ENCODE measurements at places on chromosomes 4 and X.

GRCh38 chrX:154460326-154460725 lies 2.2 kb downstream of the PLXNA3 start:
- peaks cover 10% of the 10 kb centered on the region for H3K4me1 ChIP-seq
- peak overlapping the region; percentile 80 for H3K4me3 ChIP-seq
- DNase-seq: no peak
- peaks cover 42% of the 10 kb centered on the region for H3K36me3 ChIP-seq
- H3K27me3 ChIP-seq: no peaks in the 10 kb centered on the region

- H3K4me1 ChIP-seq: no peaks in the 10 kb centered on the region
- H3K27ac ChIP-seq: no peak overlapping the region
- H3K4me3 ChIP-seq: no peak overlapping the region
- H3K36me3 ChIP-seq: no peaks in the 10 kb centered on the region
- H3K27me3 ChIP-seq: no peaks in the 10 kb centered on the region
Measured at GRCh38 chr4:53932796-53933610, 131.4 kb downstream of the CHIC2 start.

DNA sequence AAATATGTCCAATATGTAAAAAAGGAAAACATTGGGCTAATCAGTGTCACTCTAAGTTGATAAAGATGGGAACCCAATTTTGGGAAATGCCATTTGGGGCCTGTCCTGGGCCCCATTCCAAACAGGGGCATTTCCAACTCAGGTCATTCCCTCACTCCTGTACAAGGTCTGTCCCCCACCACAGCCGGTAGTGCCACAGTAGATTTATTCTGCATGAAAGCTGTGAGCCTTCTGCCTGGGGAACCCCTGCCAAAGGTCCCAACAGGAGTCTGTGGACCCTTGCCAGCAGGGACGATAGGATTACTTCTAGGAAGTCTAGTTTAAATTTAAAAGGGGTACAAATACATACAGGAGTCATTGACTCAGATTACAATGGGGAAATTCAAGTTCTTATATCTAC lies 317.6 kb upstream of the GNPDA2 start:
- DNase-seq: no peak
- no peaks in the 10 kb centered on the region for H3K27me3 ChIP-seq
- no peak overlapping the region for H3K4me3 ChIP-seq
- no peaks in the 10 kb centered on the region for H3K4me1 ChIP-seq
- no peaks in the 10 kb centered on the region for H3K36me3 ChIP-seq
- H3K27ac ChIP-seq: no peak overlapping the region

DNA sequence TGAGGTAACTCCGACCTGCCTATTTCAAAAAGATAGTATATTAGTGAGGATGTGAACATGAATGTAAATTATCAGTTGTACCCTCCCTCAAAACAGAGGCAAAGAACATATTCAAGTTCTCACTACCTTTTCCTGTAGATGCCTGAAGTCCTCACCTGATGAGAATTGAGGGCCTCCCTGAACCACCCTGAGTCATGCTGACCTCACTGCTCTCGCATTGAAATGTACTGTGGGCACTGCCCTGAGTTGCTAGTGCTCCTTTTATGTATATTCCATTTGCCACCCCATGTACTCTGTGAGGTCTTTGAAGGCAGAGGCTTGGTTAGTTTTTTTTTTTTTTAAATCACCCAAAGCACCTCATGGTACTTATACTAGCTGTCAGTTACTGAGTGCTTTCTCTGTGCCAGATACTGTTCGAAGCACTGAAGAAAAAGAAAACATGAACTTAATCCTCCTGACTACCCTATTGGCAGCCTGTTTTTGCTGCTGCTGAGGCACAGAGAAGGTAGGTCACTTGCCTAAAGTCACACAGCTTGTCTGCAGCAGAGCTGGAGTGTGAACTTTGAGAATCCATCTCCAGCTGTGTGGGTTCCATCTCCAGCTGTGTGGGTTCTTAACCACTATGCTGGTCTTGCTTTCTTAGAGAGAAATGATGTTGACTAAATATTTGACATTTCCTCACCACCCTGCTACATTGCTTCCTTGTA lies 253.1 kb upstream of the GPC4 start:
- no peak overlapping the region for H3K27ac ChIP-seq
- DNase-seq: no peak
- no peak overlapping the region for H3K4me3 ChIP-seq
- H3K36me3 ChIP-seq: no peaks in the 10 kb centered on the region
- H3K27me3 ChIP-seq: no peaks in the 10 kb centered on the region
- no peaks in the 10 kb centered on the region for H3K4me1 ChIP-seq

GRCh38 chr4:123536225-123536624 lies 139.6 kb downstream of the SPRY1 start:
- H3K27me3 ChIP-seq: no peaks in the 10 kb centered on the region
- no peaks in the 10 kb centered on the region for H3K36me3 ChIP-seq
- DNase-seq: no peak
- H3K4me3 ChIP-seq: no peak overlapping the region
- H3K27ac ChIP-seq: peak overlapping the region; percentile 55

GRCh38 chrX:150314186-150314585 lies 48.9 kb upstream of the MAMLD1 start:
- DNase-seq: no peak
- H3K4me3 ChIP-seq: no peak overlapping the region
- H3K4me1 ChIP-seq: peaks cover 5% of the 10 kb centered on the region
- no peaks in the 10 kb centered on the region for H3K36me3 ChIP-seq

- peaks cover 3% of the 10 kb centered on the region for H3K36me3 ChIP-seq
- no peak overlapping the region for H3K27ac ChIP-seq
- no peak overlapping the region for H3K4me3 ChIP-seq
- H3K4me1 ChIP-seq: no peaks in the 10 kb centered on the region
- peaks cover 16% of the 10 kb centered on the region for H3K27me3 ChIP-seq
Measured at GRCh38 chr4:138845054-138845453, 170.5 kb upstream of the NOCT start.

DNA sequence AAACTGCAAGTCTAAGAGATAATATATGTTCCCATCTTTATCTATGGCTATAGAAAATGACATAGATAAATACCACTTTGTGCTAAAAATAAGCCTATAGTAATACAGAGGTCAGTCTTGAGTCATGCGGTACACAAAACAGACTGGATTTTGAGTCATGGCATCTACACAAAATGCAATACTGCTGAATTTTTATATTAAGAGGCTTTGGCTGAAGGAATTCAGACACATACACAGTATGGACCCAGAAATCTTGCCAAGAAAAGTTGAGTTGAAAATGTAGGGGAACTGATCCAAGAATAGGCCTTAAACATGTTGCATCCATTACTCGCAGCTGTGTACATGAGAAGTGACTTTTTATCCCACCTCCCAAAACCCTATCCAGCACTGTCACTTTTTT lies 184.4 kb downstream of the TENM3 start:
- DNase-seq: no peak
- peaks cover 7% of the 10 kb centered on the region for H3K27me3 ChIP-seq
- H3K4me1 ChIP-seq: no peaks in the 10 kb centered on the region
- no peak overlapping the region for H3K4me3 ChIP-seq
- H3K27ac ChIP-seq: no peak overlapping the region

DNA sequence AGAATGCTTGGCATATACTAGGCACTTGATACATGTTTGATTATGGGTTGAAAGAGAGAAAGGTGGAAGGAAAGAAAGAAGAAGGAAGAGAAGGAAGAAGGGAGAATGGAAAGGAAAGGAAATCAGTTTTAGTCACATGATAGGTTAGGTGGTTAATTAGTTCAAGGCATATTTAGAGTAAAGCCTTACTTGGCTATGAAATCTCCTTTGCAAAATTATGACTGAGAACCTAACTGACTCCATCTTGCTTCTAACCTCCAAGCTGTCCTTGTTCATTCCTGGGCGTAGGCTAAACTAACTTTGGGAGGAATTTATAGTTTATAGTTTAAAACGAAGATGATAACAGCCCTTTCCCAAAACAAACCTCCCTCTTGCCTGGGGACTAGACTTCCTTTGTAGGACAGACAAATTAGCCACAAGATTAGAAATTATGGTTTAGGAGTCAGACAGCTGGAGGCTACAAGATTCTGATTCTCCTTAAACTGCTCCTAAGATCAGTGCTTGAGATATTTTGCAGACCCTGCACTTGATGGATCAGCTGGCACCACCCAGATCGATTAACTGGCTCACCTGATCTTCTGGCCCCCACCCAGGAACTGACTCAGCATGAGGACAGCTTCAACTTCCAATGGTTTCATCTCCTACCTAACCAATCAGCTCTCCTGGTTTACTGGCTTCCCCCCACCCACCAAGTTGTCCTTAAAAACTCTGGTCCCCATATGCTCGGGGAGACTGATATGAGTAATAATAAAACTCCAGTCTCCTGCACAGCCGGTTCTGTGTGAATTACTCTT lies 55.0 kb downstream of the TXK start:
- no peak for DNase-seq
- peaks cover 11% of the 10 kb centered on the region for H3K4me1 ChIP-seq
- H3K27ac ChIP-seq: peak overlapping the region; percentile 47

GRCh38 chrX:42188730-42189129 lies 265.4 kb upstream of the CASK start:
- no peaks in the 10 kb centered on the region for H3K4me1 ChIP-seq
- H3K4me3 ChIP-seq: no peak overlapping the region
- DNase-seq: no peak
- no peaks in the 10 kb centered on the region for H3K36me3 ChIP-seq

- no peak overlapping the region for H3K4me3 ChIP-seq
- H3K27me3 ChIP-seq: no peaks in the 10 kb centered on the region
- H3K36me3 ChIP-seq: no peaks in the 10 kb centered on the region
- H3K27ac ChIP-seq: no peak overlapping the region
- no peaks in the 10 kb centered on the region for H3K4me1 ChIP-seq
Measured at GRCh38 chr4:62342346-62342745, 1142.2 kb downstream of the ADGRL3 start.

DNA sequence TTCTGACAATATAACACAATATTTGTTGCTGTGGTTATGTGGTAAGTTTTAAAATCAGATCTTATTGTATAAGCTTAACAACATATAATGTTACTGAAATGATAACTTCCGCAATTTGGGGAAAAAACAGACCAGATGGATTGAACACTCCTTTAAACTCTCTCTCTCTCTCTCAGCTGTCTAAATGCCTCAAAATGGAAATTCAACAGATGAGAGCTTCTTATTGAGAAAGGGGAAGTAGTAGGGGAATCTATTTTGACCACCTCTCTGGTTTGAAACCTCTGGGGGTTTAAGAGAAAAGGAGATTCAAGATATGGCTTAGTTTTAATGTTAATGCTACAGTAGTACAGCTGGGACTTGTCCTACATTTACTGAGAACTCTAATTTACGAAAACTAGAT lies 40.3 kb downstream of the DMD start:
- H3K36me3 ChIP-seq: no peaks in the 10 kb centered on the region
- DNase-seq: no peak
- H3K4me1 ChIP-seq: no peaks in the 10 kb centered on the region
- H3K4me3 ChIP-seq: no peak overlapping the region
- H3K27me3 ChIP-seq: no peaks in the 10 kb centered on the region
- H3K27ac ChIP-seq: no peak overlapping the region

DNA sequence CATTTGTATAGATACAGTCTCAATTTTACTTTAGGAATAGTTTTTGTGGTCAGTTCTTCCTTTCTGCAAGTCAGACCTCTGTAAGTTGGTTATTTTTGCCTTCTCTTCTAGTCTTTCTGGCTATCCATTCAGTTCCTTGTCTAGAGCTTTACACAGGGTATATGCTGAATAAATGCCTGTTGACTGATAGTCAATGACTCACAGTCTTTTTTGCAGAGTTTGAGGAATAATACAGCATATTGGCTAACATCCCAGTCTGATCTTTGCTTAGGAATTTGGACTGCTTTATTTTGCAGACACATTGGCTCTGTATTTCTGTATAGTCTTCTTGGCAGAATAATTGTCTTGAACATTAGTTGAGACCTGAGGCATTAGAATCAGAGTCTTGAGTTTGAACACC lies 132.4 kb downstream of the MAGEC1 start:
- no peak overlapping the region for H3K27ac ChIP-seq
- no peak for DNase-seq
- no peak overlapping the region for H3K4me3 ChIP-seq
- H3K4me1 ChIP-seq: no peaks in the 10 kb centered on the region
- H3K36me3 ChIP-seq: no peaks in the 10 kb centered on the region
- no peaks in the 10 kb centered on the region for H3K27me3 ChIP-seq

DNA sequence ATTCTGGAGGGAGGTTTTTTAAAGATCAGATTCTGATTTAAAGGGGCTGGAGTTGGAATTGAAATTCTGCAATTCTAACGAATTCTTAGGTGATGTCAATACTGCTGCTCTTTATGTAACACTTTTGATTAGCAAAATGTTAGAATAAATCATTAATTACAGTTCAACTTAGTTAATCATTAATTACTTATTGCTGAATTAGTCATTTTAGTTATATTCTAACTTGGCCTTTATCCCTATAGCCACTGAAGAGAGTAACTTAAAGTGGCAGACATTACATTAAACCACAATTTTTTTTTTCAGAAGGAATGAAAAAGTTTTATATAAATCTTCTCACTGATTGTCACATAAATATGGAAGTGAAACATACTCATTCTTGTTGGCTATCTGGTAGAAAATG lies 206.6 kb upstream of the ITM2A start:
- no peak for DNase-seq
- no peak overlapping the region for H3K27ac ChIP-seq
- H3K27me3 ChIP-seq: peaks cover 5% of the 10 kb centered on the region
- H3K4me1 ChIP-seq: no peaks in the 10 kb centered on the region
- H3K4me3 ChIP-seq: no peak overlapping the region

- no peaks in the 10 kb centered on the region for H3K27me3 ChIP-seq
- H3K4me1 ChIP-seq: peaks cover 8% of the 10 kb centered on the region
- no peak overlapping the region for H3K27ac ChIP-seq
- H3K36me3 ChIP-seq: no peaks in the 10 kb centered on the region
- no peak overlapping the region for H3K4me3 ChIP-seq
Measured at GRCh38 chrX:40248822-40249221, 151.1 kb upstream of the BCOR start.

- DNase-seq: no peak
- H3K36me3 ChIP-seq: peaks cover 3% of the 10 kb centered on the region
- no peaks in the 10 kb centered on the region for H3K27me3 ChIP-seq
- peaks cover 34% of the 10 kb centered on the region for H3K4me1 ChIP-seq
Measured at GRCh38 chr4:147736458-147736857, 4.6 kb downstream of the ARHGAP10 start.

DNA sequence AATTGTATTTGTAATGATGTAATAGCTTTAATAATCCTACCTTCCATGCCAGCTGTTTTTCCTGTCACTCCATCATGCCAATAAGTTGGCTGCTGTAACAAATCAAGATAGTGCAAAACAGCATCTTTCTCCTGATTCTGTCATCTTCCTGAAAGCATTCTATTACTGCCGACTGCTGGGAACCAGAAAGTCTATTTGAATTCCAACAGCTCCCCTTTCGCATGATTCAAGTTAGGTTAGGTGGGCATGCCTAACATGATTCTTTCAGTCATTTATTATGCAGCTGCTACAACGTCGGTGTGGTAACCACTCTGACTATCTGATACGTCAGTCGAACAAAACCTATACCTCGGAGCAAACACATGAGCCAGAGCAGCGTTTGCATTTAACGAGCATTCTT lies 127.9 kb upstream of the DMD start:
- no peak overlapping the region for H3K4me3 ChIP-seq
- no peaks in the 10 kb centered on the region for H3K4me1 ChIP-seq
- no peak for DNase-seq
- H3K27ac ChIP-seq: no peak overlapping the region
